ENCODE measurements at places on chromosomes 5 and 9. TPM values are rescaled to one million over a fixed set of nuclear protein-coding genes. Genes with fewer than 3 reads are reported as not detected.

DNA sequence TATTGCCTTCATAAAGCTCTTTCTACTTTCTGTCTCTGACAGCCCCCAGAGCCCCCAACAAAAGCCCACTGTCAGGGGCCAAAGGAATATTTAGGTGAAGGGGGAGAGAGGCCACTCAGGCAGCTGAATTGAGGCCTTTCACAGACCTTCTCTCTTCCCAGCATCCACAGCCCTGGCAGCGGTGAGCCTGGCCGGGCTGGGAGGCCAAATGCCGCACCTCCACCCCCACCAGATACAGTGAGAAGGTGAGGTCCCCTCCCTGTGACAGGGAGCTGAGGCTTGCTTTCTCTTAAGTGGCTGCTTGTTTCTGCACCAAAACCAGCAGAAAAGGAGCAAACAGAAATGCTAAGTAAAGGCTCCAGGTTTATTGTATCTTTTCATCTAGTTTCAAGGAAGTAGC is 168.1 kb downstream of the ROR2 start:
- no peak for DNase-seq

DNA sequence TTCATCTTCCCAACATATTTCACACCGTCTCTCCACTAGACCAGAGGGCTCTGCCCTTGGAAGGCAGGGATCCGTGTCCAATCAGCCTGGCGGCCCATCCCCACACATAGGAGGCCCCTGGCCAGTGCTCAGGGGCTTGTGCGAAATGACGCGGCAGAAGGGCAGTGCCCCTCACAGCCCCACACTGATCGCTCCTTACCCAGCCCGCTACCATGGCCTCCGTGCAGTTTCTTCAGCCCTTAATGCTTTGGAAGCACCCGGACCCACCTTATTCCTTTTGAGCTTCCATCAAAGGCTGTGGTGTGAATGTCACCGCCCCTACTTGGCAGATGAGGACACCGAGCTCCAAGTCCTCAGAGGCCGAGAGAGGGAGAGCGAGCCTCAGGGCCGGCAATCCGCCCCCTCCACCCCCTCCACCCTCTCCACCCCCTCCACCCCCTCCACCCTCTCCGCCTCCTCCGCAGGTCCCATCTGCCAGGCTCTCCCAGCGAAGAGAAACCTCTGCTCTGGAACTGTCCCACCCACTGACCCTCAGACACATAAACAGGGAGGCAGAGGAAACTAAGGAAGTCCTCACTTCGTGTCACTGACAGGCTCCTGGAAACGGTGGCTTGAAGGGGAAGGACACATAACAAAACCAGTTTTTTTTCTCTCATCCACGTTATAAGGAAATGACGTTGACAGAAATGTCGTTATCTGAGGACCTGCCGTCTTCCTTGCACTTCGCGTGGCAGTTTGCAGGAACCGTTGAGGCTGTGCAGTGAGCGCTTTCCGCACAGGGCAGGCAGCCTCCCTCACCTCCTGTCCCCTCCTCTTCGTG is 13.9 kb downstream of the QSOX2 start:
- no peak for DNase-seq

DNA sequence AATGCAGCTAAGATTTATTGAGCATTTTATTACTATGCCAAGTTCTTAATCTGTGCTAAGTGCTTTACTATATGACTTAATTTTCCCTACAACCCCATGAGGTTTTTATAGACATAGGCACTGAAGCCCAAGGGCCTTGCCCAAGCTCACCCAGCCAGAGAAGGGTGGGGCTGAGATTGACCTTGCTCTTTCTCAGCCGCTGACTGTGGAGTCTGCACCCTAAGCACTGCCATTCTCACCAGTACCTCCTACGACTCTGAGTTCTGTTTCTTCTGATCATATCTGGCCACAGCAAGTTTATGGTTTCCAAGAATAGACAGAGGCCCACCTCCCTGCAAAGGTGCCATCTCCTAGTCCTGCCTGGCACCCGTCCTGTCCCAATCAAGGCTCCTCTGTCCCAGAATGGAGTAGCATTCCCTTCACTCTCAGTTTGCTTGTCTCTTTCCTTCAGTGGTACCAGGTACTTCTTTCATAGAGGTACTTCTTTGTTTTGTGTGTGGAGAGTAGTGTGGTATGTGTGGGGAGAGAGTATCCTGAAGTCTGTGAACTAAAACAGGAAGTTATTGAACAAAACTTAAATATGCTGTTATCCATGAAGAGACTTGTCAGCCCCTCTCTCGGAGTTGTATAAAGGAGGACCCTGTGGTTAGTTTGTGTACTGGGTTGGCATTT is 42.6 kb downstream of the CSF1R start:
- DNase-seq: no peak

- no peak for DNase-seq
These were observed 70.2 kb downstream of the SEMA4D start for GRCh38 chr9:89427621-89428221.

DNA sequence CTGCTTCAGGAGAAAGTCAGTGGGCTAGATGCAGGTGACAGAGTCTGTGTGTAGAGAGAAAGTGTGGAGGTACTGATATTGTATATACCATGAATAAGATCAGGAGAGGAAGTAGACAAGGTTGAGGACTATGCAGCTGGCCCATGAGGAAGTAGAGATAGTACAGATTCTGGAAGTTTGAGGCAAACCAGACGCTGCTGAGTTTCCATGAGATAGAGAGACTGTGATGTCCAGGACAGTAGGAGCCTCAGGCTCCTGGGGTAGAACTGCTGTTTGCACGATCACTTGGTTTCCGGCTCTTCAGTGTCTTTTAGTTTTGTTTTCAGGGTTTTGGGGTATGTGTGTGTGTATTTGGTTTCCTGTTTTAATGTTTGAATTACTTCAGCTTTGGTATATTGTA is 13.6 kb downstream of the OTULINL start:
- DNase-seq: no peak

DNA sequence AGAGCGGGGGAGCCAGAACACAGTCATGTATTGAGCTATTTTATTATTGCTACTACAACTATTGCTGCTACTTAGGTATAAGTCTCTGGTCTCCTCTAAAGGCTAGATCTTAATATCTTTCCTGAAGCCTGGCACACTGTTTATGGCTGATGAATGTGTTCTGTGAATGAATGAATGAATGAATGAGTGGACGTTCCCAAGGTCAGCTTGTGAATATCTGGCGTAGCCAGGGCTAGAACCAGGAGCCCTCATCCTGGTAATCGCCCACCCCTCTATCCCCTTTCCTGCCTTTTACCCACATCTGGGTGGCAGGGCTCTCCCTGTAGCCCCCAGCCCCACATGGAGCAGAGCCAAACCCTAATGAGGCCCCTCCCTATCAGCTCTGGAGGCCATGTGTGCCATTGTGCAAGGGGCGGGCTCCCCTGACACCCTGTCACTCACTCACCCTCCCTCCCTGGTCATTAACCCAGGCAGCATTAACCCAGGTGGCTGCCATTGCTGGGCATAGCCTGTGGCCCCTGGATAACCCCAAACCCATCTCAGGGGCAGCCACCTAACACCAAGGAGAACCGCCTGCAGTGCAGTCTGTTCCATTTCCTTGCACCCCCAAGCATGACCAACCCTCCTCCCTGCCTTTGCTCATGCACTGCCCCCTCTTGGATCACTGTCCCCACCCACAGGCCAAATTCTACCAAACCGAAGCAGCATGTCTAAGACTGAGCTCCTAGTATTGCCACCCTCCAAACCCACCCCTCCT is 2.0 kb upstream of the AKNA start:
- no peak for DNase-seq

GRCh38 chr5:79973511-79973910 is 17.6 kb downstream of the MTX3 start:
- no peak for DNase-seq

WDR38 gene
- not detected for total RNA-seq
